Cardiac muscle cell (in vitro differentiated cells and primary cell): ENCODE measurements at places on chromosomes 2 and 18. TPM values are rescaled to one million over a fixed set of nuclear protein-coding genes. Genes with fewer than 3 reads are reported as not detected.

Gene SELENOI
- 9.3 and 13.7 TPM in 2 replicates for total RNA-seq

DNA sequence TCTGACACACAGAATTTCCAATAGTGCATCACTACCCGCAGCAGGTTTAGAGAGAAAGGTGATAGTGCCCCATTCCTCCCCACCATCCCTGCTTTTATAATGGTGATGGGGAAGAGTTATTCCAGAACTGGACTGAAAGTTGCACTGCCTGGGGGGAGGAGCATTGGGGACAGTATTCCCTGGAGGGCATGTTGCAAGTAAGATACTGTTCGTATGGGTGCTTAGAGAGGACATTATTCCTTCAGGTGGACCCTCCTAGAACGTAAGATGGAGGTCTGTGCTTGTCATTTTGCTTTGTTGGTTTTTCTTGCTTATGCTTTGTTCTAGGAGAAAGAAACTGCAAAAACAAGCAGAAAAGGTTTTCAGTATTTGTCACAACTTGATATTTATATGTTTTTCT is 23.7 kb downstream of the MRPS9 start:
- DNase-seq: no peak

Gene RUFY4
- total RNA-seq: not detected in 2 replicates

- DNase-seq: no peak
These were observed 147.5 kb downstream of the RND3 start for GRCh38 chr2:150339951-150340350.

GRCh38 chr2:27946530-27947060 is 56.1 kb downstream of the BABAM2 start:
- DNase-seq: no peak

Gene SH2D6
- not detected in 2 replicates for total RNA-seq
